GM18507 (cell line): ENCODE measurements at places on chromosomes 12 and 14.

DNA sequence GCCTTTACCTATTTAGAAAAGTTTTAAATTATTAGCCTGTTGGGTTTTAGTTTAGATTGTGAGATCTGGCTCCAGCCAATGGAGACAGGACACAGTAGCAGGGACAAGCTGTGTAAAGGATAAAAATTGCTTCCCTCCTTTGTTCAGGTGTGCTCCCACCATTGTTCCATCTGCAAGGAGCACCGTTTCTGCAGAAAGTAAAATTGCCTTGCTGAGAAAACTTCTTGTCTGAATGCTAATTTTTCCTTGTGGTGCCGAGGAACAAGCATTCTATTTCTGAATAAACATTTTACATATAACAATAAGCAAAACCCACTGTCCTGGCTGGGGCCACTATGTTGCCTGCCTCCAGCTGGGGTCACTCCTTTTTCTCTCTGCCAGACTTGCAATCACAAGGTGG, 72.7 kb upstream of the ZFP36L1 start:
- no peak for DNase-seq

GRCh38 chr14:101126731-101127130, 223.2 kb upstream of the RTL1 start:
- DNase-seq: no peak

DNA sequence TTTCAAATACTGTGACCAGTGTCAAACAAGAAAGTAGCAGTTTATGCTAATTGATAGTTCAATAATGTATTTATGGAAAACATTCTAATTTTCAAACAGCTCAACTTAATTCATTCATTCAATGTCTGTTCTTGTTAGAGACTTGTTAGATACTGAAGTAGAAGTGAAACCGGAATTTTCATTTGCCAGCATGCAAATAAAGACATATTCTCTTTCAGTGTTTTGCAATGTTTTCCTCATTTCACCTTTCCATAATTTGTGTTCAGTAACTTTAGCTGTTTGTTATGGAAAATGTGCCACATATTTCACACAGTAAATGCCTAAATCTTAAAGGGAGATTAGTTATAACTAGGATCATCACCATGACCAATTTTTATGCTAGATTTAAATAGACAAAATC, 21.2 kb downstream of the TAS2R50 start:
- no peak for DNase-seq

DNA sequence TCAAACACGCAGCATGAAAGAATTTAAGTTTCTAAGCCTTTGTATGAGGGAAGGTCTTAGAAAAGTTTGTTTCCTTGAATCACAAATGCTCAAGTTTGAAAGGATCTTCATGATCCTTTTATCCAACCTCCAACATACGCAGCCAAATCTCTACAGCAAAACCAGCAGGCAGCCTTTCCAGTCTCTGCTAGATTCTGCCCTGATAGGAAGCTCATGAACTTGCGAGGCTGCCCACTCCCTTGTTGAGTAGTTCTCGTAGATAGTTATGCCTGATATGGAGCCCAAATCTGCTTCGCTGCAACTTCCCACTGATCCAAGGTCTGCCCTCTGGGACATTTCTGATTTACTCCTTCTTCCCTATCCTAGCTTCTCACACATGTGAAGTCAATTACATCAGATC, 272.9 kb downstream of the EGLN3 start:
- no peak for DNase-seq

DNA sequence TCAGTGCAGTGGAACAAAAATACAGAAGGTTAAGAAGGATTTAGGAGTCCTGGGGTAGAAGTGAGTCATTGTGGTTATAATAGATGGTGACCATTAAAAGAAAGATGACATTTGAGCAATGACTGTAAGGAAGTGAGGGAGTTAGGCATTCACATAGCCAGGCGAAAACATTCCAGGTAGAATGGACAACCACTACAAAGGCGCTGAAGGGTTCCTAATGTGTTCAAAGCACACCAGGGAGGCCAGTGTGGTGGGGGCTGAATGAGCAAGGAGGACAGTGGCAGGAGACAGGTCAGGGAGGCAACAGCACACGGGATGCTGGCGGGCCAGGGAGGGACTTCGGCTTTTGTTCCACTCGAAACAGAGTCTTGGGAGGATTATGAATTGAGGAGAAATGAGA, 129.9 kb downstream of the NPAS3 start:
- DNase-seq: no peak

- DNase-seq: no peak
Measured at GRCh38 chr14:94622653-94623421, 10.6 kb downstream of the SERPINA3 start.

- DNase-seq: peak; percentile 58
Measured at GRCh38 chr12:113208041-113208934, 13.0 kb upstream of the TPCN1 start.
